HFFc6 (cell line): ENCODE measurements at places on chromosomes 5 and 9. TPM values are rescaled to one million over a fixed set of nuclear protein-coding genes. Genes with fewer than 3 reads are reported as not detected.

The ORM2 gene
- total RNA-seq: not detected in 3 replicates

The BHMT gene
- total RNA-seq: not detected in 3 replicates

The CCL27 gene
- total RNA-seq: not detected in 3 replicates

The WWC1 gene
- 4.8 to 6.6 TPM (median 5.3 TPM) in 3 replicates for total RNA-seq

The SPAAR gene
- total RNA-seq: 0.18 to 0.45 TPM (median 0.23 TPM) in 3 replicates

The OTP gene
- total RNA-seq: not detected in 3 replicates

The FAM169A gene
- 0.07 TPM in 1 of 3 replicates, not detected in the others for total RNA-seq

The PCDHGC4 gene
- 0.51 to 0.72 TPM (median 0.67 TPM) in 3 replicates for total RNA-seq

The CDKN2B-AS1 gene
- 0.88 to 1.1 TPM (median 1.0 TPM) in 3 replicates for total RNA-seq

The SLCO6A1 gene
- not detected in 3 replicates for total RNA-seq

The PRLR gene
- total RNA-seq: 0.74 to 1.5 TPM (median 0.93 TPM) in 3 replicates

The GRM6 gene
- total RNA-seq: not detected in 3 replicates

The PLAC8L1 gene
- 0.46 TPM in 1 of 3 replicates, not detected in the others for total RNA-seq

The OBP2B gene
- not detected in 3 replicates for total RNA-seq

The LCN2 gene
- total RNA-seq: not detected in 3 replicates

The ZFP62 gene
- 9.9 to 12.4 TPM (median 11.4 TPM) in 3 replicates for total RNA-seq
